Erythroblast (primary cell): ENCODE measurements at places on chromosomes 11 and 22.

GRCh38 chr11:45761659-45762058 lies 43.3 kb upstream of the SLC35C1 start:
- no peak for DNase-seq

DNA sequence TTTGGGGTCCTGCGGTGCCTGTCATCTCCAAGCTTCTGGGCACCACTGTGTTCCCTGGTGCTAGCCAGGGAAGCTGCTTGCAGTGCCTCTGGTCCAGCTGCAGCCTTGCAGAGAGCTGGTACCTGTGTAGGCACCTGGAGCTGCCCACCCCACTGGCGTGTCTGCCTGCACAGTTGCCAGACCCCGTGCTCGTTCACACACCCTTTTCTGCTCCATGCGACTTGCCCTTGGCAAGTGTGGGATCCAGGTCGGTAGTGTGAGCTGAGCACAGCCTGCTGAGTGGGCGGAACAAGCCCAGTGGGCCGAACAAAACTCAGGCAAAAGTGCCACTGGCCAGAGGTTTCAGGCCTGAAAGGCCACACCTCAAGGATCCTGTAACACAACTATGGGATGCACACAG lies 146.5 kb upstream of the MTMR2 start:
- no peak for DNase-seq

DNA sequence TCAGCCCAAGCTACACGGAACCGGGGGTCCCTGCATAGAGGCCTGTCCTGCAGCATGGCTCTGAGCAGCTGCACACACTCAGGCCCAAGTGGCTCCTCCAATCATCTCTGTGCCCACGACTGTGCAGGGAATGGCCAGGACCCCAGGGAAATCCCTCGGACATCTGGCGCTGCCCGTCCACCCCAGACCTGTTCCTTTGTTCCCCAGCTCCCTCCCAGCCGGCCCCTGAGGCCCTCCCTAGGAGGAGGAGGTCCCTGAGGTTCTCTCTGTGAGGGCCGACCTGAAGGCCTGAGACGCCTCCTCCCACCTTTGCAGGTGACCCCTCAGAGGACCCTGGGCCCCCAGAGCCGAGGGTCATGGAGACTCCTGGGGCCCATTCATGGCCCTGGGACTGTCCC lies 1.1 kb downstream of the MLC1 start:
- no peak for DNase-seq

- DNase-seq: no peak
Measured at GRCh38 chr11:86799680-86800075, 664 bp upstream of the PRSS23 start.

- no peak for DNase-seq
Measured at GRCh38 chr11:122883646-122883979, 1.1 kb downstream of the JHY start.

DNA sequence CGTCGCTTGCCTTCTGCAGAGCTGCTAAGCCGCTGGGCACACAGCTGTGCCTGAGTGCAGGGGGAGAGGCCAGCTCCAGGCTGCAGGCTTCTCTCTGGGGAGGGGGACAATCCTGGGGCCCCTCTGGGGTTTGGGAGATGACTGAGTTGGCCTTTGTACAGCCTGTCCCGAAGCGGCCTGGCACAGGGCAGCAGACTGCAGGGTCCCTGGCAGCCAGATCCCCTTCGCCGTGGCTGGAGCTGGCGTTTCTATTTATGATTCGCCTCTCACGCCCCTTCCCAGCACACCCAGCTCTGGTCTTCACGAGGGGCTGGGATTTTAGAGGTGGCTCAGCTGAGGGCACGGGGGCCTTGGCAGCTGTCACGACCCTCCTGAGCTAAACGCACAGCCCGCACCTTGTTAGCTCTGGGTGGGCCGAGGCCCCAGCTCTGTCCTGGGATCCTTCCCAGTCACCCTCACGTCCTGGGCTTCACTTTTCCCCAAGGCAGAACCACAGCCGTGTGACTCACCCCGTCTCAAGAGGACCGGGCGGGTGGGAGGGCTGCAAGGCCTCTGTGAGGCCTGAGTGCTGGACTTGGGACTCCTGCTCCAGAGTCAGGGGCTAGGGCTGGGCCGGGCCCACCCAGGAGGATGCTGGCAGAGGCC lies 18.4 kb downstream of the OSBPL5 start:
- no peak for DNase-seq

DNA sequence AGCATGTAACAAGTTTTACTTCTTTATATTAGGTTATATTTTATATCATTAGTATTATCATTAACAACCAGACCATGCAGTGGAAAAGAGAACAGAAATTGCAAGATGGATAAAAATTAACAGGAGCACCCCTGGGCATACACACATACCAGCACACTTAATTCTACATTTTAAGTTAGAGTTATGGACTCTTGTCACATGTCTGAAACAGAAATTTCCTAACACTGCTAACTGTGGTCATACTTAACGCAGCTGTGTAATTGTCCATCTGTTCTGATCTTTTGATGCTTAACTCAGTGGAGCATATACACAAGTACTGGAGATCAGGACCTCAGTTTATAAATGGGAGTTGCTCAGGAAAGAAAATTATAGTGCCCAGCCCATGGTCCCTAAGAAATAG lies 358 bp downstream of the OR52H1 start:
- DNase-seq: no peak

GRCh38 chr22:26435327-26436093 lies 6.5 kb downstream of the ASPHD2 start:
- DNase-seq: no peak

DNA sequence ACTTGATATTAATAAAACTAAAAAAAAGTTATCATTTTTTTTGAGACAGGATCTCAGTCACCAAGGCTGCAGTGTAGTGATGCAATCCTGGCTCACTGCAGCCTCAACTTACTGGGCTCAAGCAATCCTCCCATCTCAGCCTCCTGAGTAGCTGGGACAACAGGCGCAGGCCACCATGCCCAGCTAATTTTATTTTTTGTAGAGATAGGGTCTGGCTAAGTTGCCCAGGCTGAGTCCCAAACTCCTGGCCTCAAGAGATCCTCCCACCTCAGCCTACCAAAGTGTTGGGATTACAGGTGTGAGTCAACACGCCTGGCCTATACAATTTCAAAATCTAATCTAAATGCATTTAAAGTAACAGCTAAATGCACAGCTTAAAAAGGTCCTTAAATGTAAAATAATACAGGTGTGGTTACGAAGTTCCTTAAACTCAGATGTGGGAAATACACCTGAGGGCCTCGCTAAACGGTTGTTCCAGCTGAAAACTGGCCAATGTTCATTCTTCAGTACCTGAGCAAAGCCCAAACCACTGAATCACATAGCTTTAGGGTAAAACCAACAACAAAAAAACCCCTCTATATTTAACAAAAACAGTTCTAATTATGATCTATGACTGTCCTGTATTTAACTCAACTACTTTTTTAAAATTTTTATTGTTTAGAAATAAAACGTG lies 11.8 kb downstream of the NAP1L4 start:
- DNase-seq: no peak

DNA sequence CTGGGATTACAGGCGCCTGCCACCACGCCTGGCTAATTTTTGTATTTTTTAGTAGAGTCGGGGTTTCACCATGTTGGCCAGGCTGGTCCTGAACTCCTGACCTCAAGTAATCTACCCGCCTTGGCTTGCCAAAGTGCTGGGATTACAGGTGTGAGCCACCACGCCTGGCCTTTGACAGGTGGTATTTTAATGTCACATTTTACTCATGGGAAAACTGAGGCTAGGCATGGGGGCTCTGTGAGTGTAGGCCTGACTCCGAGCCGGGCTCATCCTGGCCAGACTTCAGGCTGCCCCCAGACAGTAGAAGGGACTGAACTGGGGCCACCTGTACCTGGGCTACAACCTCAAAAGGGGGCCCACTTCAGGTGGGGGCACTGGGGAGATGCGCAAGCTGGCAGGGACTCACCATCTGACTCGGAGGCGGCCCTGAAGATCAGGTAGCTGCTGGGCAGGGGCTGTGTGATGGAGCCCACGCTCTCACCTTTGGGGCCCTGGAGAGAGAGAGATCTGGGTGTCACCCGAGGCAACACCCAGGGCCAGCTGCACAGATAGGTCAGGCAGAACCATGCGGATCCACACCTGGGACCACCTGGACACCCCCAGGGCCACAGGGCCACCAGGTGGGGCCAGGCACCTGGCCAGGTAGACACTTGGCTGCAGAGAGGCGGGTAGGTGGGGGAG lies 45.8 kb downstream of the OSBPL5 start:
- DNase-seq: no peak

GRCh38 chr11:113476553-113476952 lies 1.4 kb upstream of the DRD2 start:
- DNase-seq: no peak
